ENCODE measurements at places on chromosomes 2 and 18.
A peak's percentile ranks its signal among the peaks of the same experiment; 100 is the strongest.

- DNase-seq: peak; percentile 51
These were observed 135.4 kb downstream of the COL6A3 start for GRCh38 chr2:237278568-237278967.

- DNase-seq: no peak
These were observed 49.4 kb downstream of the CCDC102B start for GRCh38 chr18:68847219-68847837.

DNA sequence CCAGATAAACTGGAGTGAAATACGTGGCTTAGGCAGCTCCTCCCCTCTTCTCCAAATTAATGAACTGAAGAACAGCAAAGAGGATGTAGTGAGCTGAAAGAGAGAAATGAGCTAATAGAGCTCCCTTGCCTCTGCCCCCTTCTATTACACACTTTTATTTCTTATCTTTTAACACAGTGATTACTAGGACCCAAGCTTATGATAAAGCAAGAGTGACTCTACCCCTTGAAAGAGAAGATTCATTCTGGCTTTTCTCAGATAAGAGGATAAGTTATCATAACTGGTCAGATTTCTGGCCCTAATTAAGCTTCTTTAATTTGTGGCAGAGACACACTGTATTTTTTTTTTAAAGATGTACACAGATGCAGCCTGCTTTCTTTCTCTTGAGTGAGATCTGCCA lies 102.2 kb downstream of the MSTN start:
- no peak for DNase-seq

DNA sequence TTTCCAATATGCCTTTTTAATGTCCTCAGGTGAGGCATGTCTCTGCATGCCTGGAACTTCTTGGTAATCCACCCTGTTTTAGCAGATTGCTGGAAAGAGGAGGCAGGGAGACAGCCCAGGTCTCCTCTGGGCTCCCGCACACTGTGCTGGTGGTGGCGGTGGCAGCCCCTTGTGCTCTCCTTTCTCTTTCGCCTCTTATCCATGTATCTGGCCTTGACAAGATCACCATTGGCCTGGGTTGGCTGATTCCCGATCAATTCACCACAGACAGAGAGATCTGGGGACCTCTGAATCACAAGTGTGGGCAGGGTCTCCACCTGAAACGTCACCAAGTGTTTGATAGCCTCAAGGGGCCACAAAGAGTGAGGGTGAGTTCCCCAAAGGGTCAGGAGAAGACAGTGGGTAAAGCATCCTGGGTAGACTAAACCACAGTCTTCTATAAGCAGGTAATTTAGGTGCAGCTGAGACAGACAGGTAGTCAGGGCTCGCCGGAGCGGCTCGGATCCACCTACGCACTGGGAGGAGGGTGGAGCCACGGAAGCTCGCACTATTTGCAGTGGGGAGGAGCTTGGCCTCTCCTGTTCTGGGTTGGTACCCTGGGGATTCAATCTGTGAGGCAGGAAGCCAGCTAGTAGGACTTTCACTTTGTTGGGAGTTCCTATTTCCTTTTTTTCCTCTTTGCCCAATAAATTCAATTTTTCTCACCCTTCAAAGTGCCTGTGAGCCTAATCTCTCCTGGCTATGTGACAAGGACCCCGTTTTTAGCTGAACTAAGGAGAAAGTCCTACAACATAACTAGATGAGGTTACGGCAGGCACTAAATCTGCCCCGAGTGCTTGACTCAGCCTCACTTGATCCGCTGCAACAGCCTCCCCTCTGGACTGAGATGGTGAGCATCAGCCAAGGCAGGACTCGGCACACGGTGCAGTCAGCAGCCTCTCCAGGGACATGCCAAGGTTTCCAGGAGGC lies 57.6 kb downstream of the SLC4A3 start:
- peak; percentile 78 for DNase-seq

DNA sequence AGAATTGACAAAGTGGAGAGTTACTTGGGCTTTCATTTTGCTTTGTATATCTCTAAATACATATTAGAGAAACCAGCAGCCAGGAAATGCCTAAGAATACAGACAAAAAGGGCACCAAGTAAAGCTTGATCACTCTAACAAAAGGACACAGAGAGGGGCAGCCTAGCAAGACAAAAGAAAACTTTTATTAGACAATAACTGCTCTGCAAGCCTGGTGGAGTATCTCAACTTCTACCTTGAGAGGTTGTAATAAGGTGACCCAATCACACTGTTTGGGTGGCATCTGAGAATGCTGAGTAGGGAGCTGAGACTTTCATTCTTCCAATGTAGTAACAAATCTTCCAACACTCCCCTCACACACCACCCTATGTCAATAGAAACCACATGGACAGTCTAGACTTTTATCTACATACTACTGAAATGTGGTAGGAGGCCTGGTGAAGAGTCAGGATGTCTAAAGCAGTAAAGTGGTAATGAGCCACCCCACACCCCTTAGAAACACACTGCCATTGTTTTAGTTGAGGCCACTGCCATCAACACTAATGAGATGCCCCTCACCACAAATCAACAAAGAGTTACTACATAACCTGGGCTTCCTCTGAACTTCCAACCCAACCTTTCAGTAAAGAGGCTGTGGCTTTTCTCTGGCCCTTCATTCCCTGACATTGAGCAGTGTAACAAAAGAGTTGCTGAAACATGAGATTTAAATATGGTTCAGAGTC lies 726.7 kb upstream of the POU3F3 start:
- no peak for DNase-seq

DNA sequence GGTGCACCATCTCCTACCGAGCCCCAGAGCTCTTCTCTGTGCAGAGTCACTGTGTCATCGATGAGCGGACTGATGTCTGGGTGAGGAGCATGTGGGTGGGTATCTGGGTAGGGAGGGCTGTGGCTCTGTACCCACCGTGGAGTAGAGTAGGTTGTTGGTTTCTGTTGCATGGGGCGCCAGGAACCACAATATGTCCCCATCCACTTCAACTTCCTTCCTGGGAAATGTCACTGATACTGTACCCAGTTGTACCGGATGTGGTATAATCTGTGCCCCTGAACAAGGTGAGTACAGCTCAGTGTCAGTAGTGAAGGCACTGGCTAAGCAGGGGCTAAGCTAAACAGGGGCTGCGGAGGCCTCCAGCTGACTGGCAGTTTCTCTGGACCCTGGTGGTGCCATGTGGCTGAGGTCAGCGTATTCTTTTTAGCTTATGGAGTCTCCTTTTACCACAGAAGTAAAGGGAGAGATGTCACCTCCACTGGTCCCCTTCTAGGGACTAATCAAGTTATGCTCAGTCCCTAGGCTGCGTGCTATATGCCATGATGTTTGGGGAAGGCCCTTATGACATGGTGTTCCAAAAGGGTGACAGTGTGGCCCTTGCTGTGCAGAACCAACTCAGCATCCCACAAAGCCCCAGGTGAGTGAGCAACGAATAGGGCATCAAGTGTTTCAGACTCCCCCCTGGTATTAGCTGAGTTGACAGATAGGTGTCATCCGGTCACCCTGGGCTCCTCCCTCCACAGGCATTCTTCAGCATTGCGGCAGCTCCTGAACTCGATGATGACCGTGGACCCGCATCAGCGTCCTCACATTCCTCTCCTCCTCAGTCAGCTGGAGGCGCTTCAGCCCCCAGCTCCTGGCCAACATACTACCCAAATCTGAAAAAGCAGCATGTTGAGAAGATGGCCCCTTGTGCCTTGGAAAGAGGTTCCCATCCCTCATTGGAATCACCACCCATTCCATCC lies 2.7 kb downstream of the STK16 start:
- DNase-seq: peak; percentile 19

DNA sequence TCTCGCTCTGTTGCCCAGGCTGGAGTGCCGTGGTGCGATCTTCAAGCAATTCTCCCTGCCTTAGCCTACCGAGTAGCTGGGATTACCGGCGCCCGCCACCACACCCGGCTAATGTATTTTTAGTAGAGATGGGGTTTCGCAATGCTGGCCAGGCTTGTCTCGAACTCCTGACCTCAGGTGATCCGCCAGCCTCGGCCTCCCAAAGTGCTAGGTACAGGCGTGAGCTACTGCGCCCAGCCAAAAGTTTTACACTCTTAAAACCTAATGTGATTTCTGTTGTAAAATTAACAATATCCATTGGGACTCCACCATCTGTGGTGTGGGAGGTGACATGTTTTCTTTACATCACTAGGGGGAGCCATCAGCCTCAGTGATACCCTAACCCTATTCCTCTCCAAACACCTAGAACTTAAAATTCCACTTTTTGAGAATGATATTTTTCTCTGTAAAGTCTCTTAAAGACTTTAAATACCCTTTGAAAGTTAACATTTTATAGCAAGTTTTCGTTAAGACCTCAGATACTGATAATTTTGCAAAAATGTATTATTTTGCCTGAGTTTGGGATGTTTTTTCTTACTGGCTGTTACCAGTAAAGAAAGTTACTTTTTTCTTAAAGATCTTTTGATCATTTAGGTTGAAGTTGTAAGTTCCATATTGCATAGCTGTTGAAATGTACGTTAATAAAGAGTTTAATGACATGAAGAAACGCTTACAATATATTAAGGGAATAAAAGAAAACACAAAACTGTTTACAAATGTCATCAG lies 11.6 kb upstream of the EIF2AK2 start:
- DNase-seq: no peak

DNA sequence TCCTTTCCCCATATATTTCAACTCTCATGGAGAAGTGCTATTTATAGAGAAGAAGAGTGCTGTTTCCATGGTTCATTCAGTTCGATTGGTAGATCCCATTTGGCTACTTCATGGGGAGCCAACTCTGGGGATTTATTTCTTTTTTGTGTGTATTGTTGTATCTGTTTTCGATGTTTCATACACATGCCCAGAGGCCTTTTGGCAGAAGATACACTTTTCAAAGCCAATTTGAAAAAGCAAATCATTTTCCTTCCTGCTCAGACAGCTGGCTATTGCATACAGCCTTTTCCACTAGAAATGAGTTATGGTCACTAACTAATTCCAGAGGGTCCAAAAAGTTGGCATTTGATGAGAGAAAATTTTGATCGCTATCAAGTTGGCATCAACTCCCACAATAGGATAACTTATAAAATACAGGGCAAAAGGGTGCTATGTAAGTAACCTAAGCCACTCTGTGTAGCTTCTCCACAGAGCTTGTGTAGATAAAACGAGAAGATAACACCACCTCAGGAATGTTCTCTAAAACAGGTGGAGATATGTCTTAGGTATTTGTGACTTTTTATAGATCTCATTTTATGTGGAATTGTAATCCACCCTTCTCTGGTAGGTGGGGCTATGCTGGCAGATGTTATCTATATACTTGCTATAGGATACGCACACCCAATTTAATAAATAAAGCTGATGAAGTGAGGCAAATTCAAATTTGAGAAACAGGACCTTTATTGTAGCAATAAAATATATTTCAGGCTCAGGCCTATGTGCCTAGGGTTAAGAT lies 798.5 kb downstream of the SATB2 start:
- no peak for DNase-seq

DNA sequence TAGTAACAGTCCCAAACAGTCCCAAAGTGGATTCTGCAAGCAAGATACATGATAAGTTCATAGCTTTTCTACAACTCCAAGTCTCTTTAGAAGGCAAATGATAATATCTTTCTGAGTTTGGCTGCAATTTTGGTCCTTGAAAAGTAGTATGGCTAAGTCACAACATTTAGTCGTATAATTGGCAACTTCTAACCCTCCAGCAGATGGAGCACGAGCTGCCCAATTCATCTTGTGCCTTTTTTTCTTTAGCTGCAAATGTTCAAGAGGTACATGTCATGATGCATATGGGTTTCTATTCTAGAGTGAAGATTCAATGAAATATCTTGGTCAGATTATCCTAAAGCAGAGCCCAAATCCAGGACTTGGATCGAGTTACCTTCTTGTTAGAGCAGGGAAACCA lies 127.0 kb upstream of the KLHL14 start:
- no peak for DNase-seq

- DNase-seq: no peak
These were observed 63.7 kb upstream of the OTOF start for GRCh38 chr2:26541401-26542193.

GRCh38 chr2:231037202-231037730 lies at the start of gene C2orf72:
C2orf72 (plus strand) TSS chr2:231037523; CDS start chr2:231037566, 43 bp downstream.
- DNase-seq: no peak

DNA sequence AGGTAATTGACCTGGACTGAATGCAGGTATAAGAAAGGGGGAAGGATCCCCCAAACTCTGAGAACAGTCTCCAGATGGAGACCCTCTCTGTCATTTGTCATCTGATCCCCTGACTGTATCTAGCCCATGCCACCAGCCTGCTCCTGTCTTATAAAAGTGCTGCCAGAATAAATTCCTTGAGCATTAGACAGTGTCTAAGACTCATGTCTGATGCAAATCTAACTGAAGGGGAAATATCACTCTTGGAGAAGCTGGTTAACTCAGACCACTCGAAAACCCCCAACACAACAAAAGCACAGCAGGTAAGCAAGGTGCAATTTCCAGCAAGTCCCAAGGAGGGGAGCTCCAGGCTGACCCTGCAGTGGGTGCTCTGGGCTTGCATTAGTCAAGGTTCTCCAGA lies 40.9 kb upstream of the KDM3A start:
- no peak for DNase-seq

DNA sequence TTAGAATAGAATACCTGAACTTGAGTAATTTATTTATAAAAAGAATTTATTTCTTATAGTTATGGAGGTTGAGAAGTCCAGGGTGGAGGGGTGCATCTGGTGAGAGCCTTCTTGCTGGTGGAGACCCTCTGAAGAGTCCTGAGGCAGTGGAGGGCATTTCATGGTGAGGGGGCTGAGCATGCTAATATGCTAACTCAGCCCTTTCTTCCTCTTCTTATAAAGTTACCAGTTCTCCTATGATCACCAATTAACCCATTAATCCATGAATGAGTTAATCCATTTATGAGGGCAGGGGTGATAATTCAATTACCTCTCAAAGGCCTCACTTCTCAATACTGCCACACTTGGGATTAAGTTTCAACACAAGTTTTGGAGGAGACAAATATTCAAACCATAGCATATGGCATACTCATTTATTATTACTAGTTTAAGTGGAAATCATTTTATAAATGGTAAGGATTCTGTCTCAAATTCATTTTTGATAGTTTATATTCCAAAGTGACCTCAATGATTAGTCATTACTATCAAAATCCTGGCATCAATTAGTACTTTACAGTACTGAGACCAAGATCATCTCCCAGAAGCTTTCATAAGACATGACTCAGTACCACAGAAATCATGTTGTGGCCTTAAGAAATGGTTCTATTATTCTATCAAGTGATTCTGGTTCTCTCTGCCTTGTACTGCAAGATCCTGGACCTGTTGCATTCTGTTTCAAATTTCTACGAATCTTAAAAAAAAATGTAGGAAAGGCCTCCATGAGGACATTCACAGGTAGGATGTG lies 5.5 kb downstream of the ZNF396 start:
- DNase-seq: no peak

- no peak for DNase-seq
These were observed 272.3 kb downstream of the CDH20 start for GRCh38 chr18:61605376-61606067.

DNA sequence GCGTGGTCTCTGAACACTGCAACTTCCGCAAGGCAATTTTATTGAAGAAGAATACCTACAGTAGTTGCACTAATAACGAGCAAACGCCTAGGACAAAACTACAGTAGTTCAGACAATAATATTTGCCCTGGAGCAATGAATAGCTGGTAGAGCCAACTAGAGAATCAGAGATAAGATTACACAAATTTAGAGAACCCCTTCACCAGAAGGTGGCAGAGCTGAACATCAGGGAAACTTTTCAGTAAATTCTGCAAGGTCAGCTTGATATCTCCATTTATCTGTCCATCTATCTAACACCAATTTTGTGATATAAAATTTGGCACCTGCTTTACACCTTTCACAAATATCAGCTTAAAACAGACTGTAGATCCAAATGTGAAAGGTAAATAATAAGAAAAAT lies 43.8 kb downstream of the CDH19 start:
- no peak for DNase-seq
